Stimulated activated CD8-positive, alpha-beta memory T cell treated with anti-CD3 and anti-CD28 coated beads, Interleukin-7, amount 100 ng/mL, for 48 hours (primary cell): ENCODE measurements at places on chromosomes 6 and 20.

DNA sequence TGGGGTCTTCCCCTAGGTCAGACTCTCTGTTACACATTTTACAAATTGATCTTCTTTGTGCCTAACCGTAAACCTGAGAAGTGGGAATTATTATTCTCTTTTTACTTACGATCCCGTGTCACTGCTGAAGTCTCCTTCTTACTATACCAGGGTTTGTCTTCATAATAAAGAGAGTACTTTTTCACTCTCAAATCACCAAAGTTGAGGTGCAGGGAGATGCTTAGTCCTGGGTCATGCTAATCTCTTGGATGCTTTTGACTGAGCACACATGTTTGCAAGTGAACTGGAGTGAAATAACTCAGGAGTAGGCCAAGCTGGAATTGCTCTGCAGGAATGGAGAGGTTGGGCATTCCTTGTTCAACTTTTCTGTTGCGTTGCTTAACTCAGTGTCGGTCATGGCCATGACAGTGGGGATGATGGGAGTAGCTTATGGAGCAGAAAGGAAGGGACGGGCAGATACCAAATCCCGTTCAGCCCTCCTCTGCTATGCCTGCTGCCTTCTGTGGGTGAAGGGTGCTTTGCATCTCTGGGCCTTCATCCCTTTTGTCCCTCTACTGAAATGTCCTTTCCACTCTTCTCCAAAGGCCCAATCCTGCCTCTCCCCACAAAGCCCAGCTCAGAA lies 15.2 kb upstream of the TAGAP start:
- DNase-seq = no peak

- no peak for DNase-seq
Observed at GRCh38 chr20:49431329-49431728, 51.1 kb downstream of the KCNB1 start.

GRCh38 chr6:143015300-143015706 lies 45.4 kb upstream of the AIG1 start:
- DNase-seq = no peak

- DNase-seq = no peak
Observed at GRCh38 chr20:61487346-61487996, 235.4 kb downstream of the CDH4 start.

DNA sequence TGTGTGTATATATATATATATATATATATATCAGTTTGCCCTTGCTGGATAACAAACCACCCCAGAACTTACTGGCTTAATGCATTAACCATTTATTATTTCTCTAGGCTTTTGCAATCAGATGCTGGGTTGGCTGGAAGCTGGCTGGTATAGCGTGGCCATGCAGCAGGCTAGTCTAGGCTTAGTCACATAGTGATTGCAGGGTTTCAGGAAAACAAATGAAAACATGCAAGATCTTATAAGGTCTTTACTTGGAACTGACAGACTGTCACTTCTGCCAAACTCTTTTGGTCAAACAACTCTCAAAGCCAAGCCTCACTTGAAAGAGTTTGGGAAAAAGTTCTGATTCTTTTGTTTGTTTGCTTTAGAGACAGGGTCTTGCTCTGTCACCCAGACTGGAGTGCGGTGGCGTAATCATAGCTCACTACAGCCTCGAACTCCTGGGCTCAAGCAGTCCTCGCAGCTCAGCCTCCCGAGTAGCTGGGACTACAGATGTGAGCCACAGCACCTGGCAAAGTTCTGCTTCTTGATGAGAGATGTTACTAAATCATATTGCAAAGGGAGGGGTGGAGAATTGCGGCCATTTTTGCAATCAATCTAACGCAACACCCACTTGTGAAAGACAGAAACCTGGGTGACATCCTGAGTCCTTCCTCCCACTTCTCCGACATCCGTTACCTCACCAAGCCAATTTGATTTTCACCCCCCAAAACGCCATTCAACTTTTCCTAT lies 74.6 kb upstream of the RNF24 start:
- no peak for DNase-seq

DNA sequence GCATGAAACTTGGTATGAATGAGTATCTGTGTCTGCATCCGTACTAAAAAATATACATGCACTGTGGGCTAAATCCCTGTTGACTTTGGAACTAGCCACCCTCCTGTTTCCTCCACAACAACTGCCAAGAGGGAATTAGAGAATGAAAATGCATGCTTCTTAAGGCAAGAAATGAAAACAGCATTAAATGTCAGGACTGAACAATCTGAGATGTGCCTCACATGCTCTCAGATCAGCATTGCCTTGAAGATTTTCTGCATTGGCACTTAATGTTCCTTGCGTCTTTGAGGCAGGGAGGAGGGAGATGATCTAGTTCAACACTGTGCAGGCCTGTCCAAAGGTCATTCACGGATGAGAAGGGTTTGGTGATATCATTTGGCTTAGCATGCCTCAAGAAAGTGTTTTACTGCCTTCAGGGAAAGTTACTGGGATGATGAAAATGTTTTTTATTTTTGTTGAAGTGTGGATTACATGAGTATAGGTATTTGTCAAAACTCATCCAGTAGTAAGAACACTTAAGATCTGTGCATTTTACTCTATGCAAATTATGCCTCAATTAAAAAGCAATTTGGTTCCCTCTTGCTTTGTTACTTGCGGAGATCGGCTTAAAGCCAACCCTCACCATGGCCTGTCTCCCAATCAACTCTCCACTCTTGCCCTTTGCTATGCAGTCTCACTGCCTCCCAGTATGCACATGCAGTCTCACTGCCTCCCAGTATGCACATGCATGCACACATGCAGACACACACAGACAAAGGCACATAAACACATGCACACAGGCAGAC lies 47.5 kb upstream of the RIN2 start:
- DNase-seq = no peak

- DNase-seq = no peak
Observed at GRCh38 chr20:45067558-45067957, 33.4 kb downstream of the KCNS1 start.

GRCh38 chr20:21862956-21863355 lies 157.5 kb downstream of the PAX1 start:
- DNase-seq = no peak

DNA sequence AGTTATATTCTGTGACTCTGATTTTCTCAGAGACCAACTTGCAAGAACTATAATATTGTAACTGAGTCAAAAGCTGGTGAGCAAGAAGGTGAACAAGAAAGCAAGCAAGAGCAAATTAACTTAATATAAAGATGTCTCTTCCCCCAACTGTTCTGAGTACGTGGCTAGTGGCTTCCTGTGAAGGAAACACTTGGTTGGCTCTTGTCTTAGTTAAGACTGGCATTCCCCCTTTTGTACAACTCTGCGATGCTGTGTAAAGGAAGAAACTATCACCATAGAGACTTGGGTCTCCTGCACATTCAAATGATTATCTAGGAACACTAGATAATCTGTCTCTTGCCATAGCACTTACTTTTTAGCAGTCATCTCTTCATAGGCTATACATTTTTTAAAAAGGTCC lies 47.3 kb upstream of the TNFAIP3 start:
- DNase-seq = no peak

- DNase-seq = no peak
Observed at GRCh38 chr6:157556671-157557430, 175.9 kb downstream of the ZDHHC14 start.

DNA sequence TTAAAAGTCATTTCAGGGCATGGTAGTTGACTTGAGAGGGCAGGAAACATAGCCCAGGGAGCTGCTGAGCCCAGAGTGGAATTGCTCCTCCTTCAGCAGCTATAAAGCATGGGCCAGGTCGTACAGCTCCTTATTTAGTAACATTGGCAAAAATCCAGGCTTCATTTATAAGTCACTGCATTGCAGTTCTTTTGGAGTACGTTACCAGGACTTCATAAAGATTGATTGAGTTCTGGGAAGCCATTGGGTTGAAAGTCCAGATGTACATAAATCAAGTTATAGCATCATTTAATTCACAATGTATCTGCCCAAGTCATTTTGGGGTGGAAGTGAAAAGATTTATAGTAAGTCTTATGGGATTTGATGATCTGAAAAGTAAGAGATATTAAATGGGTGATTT lies 53.0 kb upstream of the ANKEF1 start:
- no peak for DNase-seq

DNA sequence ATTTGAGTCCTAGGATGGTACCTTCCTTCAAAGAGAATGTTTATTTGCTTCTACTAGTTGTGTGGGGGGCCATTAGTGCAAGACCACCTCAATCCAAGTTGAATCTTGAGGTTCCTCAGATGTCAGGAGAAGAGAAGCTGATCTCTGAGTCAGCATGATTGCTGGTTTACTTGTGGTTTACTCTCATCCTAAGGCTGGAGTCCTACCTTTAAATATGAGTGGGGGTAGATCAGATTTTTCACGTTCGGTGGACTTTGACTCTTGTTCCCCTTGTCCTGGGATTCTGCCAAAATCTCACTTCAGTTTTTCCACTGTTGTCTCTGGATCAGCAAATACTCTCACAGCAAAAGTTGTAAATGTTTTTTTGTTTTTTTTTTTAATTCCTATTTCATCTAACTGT lies 84.6 kb upstream of the F13A1 start:
- no peak for DNase-seq

GRCh38 chr6:122048570-122048969 lies 350.9 kb upstream of the HSF2 start:
- no peak for DNase-seq

DNA sequence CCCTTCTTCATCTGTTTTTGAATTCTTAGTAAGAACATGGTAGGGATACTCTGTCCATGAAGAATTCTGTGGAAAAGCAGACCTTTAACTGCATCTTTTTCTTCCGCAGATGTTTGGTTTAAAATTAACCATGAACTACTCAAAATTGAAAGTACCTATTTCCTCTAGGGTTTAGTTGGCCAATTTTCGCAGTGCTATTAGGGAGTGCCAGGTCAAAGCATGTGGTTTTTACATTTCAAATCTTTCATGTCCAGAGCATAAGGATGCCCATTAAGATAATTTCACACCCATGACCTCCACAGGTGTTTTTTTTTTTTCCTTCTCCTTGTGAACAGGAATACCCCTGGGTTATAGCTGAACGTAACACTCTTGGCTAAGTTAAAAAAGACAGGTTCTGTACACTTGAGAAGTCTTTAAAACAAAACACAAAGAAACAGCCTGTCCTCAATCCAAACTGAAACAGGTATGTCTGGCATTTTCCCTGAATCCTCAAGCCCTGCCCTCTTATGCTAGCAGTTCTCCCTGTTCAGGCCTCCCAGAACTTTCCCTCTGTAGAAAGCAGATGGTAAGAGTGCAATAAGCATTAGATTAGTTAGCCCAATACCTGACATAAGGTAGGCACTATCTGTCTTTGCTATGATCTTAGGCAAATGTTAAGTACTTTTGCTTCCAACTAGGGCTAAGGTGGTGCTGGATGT lies 67.1 kb downstream of the ELOVL5 start:
- DNase-seq = no peak

- DNase-seq = no peak
Observed at GRCh38 chr20:5786930-5787795, 37.0 kb downstream of the SHLD1 start.

GRCh38 chr6:110357298-110357663 lies 868 bp downstream of the METTL24 start:
- DNase-seq = no peak

GRCh38 chr6:164531736-164532135 lies 777.7 kb downstream of the C6orf118 start:
- DNase-seq = no peak

- no peak for DNase-seq
Observed at GRCh38 chr6:1281746-1282145, 30.2 kb upstream of the FOXQ1 start.

DNA sequence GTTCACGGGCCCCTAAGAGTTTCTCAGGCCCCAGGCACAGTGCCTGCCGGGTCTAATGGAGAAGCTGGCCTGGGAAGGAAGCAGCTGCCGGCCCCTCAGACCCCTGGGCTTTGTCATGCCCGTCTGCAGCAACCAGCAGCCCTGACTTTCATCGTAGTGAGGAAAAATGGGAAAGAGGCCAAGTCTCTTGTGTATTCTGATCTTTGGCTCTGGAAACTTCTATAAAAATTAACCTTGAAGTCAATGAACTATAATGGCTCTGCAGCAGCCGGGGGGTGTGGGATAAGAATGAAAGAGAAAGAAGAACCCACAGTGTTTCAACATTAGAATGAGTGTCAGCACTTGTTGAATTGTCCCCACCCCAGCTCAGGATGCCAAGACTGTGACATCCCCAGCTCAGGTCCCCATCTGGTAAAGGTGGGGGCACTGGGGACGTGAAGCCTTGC lies 12.9 kb downstream of the TGM2 start:
- DNase-seq = no peak

- no peak for DNase-seq
Observed at GRCh38 chr20:4728120-4728760, 6.5 kb downstream of the PRND start.

DNA sequence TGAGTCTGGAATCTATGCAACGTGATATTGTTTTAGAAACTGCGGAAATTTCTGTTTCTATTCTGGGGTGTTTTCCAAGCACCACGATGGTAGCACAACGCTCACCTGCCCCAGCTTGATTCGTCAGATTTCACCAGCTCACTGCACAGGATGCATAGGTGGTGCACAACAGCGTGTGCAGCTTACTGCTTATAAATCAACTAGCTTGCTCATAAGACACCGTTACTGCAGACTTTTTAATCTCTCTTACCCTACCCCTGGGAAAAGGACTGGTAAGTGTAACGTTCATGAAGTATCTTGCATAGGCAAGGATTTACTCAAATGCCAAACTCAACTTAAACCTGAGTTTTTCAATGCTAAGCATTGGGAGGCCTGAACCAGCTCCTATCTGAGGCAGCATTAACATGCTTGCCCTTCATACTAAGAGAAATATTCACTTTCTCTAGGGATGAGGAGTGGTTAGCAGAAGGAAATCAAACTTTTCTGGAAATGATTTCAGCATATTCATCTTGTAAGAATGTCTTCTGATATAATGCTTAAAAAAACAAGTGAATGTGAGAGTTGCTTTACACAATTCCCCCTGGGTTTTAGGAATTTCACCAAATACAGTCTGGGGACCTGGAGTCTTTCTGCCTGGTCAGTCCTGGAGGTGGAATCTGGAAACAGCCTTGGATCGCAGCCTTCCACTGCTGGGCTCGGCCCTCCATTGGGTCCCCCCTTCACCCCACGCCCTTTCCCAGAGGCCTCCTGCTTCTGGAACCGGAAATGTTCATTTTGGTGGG lies 100.6 kb downstream of the DACT2 start:
- no peak for DNase-seq

DNA sequence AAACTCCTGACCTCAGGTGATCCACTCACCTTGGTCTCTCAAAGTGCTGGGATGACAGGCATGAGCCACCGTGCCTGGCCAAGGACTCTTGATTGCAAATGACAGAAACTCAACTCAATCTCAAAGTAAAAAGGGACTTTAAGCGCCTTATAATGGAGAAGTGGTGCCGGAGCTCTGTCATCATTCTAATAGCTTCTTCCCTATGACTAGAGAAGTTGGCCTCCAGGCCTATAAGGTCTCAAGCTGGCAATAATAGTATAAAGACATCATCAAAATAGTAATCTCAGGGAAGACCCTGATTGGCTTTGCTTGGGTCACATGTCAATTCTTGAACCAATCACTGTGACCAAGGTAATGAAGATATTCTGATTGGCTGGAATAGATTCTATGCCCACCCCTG lies 8.5 kb upstream of the KIAA1755 start:
- no peak for DNase-seq
